ENCODE measurements at places on chromosomes 6 and 20.

DNA sequence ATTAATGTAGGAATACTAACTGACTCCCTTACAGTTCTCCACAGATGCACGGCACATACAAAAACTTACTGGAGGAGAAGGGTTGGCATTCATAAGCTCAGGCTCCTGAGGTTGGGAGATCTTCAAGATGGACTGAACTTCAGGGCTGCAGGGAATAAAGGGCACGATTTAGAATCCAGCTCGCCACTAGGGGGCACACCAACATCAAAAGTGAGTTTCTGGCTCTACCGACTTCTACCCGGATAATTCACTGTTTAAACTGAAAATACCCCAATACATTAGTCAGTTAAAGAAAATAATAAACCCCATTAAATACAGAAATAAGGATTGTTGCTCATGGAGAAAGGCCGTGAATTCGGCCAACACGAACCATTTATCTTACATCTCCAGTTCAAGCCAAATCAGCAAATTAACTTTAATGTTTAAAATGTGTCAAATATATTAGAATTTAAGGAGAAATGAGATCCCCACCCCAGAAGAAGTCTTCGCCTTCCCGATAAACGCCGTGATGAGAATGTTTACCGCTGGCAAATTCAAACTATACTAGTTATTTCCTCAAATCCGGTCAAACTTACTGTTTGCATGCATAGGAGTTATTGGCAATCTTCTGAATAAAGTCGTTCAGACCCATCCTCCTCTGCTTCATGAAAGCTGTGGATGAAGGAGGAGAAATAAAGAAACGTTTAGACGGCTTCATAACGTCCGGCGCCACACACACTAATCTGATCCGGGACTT, 121.7 kb upstream of the SLC2A12 start:
- DNase-seq, result peak; percentile 36

DNA sequence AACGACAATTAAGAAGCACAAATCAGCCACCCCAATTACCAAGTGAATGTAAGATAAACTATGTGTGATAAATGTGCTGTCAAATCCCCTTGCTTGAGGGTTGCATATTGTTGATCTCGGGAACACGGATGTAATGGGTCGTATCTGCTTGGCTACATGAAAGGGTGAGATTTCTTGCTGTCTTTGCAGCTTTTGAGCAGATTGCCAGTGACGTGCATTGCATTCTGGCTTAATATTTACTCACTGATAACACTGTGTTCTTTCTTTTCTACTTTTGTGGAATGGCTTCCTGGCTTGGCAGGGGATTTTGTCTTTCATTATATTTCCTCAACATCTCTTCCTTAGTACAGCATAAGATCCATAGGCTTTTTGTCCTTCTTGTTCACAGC, 10.5 kb upstream of the FAM210B start:
- DNase-seq, result no peak

DNA sequence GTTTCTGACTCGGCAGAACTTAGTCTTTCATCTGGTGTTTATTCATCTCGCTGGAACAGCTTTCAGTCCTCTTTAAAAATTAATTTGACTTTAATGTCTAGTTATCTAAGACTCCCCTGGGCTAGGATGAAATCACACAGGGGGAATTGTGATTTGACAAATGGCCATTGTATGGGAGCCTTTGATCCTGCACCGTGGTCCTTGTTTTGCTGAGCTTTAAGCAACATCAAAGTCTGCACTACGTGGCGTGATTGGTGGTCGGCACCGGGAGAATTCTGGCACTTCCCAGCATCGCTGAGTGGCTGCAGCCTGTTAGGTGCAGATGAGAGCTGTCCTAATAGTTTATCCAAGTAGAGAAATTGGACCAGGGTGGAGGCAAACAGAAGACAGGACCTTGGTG, 146.9 kb downstream of the TBC1D7 start:
- no peak for DNase-seq

DNA sequence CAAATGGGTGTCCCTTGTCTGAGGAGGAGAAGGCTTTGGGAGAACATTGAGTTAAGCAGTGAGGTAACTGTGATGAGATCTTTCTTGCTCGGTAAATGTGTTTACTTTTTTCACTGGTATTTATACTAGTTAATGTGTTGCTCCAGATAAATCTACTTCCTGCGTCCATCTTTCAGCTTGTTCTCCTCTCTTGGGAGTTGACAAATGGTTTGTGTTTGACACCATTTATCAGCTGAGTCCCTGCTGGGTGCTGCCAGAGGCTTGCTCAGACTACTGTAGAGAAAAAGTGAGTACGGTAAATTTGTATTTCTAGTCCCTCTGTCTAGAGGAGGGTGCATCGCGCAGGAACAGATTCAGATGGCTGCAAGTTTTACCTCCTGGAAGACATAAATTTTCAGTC, 8.3 kb upstream of the PRDM1 start:
- DNase-seq, result no peak

- no peak for DNase-seq
Measured at GRCh38 chr6:20674664-20675063, 140.4 kb downstream of the CDKAL1 start.

DNA sequence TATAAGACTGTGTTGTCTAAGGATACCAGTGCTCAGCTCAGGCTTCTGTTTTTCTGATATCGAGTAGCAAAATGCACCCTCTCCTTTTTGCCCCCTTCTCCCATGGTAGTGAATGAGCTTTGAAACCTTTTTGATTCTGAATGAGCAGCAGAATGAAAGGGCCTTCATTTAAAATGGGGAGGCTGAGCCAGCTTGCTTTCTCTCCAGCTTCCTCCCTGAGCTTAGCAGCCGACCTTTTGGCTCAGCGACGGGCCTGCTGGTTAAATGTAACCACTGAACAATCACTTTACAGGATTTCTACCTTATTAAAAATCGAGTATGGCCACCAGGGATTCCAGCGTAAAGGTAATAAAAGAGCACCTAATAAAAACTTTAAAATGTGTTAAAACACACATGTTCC, 133.7 kb upstream of the SPACA1 start:
- DNase-seq, result no peak

DNA sequence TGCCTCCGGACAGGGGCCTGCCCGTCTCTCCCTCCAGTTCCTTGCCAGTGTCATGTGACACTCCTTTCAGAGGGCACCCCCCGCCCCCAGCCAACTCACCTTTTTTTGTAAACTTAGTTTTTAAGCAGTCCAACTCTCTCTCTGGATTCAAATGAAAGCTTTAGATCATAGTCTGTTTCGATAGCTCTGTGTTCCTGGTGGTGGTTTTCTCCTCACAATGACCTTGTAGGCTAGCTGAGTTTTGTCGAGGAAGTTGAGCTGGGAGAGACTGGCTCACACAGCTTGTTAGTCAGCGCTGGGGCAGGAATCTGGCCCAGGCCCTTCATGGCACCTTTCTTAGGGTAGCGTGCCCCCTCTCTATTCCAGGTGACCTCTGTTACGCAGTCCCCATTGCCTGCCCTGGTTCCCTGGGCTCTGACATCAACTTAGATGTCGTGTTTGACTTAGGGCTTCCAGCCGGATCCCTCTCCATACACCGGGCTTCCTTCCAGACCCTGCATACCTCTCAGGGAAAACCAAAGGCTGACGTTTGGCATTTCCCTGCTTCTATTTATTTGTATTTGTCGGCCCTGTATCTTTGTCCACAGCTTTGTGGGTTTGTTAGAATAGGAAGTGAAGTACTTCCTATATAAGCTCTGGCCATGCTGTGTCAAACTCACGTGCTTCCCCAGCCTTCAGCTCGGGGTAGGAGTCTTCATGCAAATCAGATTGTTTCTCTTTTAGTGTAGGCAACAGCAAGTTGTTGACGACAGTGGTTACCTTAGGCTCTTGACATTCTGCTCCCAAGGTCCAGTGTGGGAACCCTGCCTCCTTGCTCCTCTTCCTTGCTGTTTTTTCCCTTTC, 12.7 kb downstream of the IGF2R start:
- no peak for DNase-seq

DNA sequence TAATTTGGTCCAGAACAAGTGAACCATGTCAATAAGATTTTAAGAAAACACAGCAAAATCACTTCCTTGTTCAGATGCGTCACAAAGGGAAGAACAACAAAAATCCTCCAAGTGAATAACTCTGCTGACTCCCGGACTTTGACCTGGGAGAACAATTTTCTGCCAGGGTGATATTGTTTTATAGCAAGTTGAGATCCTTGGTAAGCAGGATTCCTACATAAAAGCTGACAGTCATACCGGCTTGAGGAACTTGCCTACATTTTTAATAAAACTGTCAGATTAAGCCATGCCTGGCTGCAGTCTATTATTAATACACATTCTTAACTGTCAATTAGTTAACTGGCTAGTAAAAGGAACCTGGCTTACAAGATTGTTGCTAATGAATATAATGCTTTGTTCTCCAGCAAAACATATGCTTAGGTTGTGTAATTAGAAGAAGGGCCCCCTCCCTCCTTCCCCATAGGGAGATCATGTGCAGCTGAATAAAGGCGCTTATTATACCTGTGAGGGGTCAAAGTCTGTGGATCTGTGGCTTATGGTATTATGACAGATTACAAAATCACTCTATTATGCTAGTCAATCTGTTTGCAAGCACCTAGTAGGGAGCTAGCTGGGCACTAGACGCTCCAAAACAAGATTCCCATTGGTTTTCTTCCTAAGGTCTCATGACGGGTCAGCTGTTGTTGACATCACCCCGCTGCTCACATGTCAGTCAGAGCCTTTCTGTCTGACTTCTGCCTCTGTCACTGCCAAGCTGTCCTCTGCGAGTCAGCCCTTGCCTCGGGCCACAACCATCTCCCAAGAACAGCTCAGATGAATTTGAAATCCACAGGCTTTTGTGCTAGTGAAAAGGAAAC, 44.6 kb upstream of the SEC63 start:
- DNase-seq, result peak; percentile 26

DNA sequence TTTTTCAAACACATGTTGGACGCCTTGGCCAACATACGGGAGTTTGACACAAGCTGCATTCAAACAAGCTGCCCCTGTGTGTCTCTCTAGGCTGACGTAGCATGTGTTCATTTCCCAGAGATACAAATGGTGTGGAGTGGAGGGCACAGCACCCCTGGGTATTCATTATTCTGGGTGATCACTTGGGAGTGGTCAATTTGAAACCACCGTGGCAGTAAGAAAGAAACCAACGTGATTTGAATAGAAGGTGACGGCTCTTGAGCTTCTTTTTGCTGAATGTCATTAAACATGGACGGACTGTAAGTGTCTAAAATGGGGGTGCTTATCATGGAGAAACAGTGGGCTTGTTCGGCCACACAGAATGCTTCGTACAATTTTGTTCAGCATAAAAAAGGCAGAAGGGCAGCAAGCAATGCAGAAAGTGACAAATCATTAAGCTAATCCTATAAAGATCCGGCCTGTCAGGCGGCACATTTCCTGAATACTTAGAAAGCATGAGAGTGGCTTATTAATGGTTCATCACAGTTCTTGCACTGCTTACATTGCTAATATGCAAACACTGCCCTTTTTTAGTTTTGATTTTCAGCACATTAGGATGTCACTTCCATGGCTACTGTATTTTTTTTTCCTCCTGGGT, 1261.9 kb upstream of the CITED2 start:
- no peak for DNase-seq
